ENCODE measurements at places on chromosomes 4 and X.

GRCh38 chrX:25015486-25016360, at the start of gene ARX:
ARX (minus strand) TSS chrX:25015965; CDS start chrX:25015737, 228 bp downstream.
- DNase-seq = peak; percentile 6

DNA sequence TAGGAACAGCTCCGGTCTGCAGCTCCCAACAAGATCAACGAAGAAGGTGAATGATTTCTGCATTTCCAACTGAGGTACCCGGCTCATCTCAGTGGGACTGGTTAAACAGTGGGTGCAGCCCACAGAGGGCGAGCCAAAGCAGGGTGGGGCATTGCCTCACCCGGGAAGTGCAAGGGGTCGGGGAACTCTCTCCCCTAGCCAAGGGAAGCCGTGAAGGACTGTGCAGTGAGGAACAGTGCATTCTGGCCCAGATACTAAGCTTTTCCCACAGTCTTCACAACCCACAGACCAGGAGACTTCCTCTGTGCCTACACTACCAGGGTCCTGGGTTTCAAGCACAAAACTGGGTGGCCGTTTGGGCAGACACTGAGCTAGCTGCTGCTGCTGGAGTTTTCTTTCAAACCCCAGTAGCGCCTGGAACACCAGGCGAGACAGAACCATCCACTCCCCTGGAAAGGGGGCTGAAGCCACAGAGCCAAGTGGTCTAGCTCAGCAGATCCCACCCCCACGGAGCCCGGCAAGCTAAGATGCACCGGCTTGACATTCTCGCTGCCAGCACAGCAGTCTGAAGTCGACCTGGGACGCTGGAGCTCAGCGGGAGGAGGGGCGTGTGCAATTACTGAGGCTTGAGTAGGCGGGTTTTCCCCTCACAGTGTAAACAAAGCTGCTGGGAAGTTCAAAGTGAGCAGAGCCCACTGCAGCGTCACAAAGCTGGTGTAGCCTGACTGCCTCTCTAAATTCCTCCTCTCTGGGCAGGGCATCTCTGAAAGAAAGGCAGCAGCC, 84.6 kb downstream of the THOC2 start:
- DNase-seq = peak; percentile 6

DNA sequence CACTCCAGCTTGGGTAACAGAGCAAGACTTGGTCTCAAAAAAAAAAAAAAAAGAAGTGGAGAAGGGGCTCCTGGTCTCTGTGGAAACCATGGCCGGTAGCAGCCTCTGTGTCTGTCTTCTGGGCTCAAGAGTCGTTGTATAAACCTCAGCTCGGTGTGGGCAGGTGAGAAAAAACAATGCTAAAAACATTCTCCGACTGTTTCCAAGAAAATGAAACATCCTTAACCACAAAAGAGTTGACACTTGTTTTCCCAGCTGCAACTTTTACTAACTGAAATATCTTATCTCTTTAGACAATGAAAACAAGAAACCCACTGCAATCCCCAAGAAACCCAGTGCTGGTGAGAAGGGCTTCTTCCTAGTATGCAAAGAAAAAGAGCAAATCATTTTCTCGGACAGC, 26.2 kb downstream of the CD99 start:
- no peak for DNase-seq

DNA sequence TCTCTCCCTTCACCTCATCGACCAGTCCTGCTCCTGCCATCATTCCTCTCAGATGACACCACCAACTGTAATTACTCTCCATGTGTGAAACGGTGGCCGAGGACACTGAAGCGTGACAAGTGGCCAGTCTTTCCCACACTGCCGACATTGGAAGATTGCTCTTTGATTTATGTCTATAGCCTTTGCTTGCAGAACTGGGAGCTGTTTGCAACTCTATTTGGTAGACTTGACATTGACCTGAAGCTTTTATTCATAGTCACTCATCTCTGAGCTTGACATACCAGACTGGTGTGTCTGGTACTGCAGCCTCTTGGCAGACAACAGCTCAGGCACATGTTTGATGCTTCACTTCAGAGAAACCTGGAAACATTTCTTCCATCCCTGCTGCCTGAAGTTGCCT, 121.8 kb upstream of the GALNT7 start:
- DNase-seq = no peak

DNA sequence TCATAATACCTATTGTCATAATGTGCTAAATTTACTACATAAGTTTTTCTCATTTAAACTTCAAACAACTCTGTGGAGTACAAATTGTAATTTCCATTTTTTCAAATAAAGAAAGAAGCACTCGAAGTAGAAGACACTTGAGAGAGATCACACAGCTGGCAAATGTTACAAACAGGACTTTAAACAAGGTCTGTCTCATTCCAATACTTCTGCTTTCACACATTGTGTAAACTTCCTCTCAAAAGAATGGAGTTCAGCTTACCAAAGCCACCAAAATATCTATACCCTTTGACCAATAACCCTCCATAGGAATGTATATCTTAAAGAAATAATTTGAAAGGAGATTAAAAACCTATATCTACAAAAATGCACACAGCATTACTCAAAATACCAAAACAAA, 88.3 kb downstream of the OPHN1 start:
- DNase-seq = no peak

DNA sequence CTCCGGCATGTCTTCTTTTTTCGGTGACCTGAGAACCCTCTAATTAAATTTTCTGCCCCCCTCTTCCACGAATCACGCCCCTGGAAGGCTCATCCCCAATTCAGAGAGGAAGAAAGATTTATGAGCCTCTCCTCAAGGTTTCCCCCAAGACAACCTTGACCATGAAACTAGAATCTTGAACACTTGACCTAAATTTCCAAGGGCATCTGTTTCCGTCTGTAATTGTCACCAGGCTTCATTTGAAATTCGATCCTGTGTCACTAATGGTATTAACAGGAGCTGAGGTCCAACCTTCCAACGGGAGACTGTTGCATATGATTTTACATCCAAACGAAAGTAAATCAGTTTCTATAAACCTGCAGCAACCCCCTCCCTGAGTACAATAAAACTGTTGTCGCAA, 139.9 kb upstream of the ZIC3 start:
- no peak for DNase-seq

DNA sequence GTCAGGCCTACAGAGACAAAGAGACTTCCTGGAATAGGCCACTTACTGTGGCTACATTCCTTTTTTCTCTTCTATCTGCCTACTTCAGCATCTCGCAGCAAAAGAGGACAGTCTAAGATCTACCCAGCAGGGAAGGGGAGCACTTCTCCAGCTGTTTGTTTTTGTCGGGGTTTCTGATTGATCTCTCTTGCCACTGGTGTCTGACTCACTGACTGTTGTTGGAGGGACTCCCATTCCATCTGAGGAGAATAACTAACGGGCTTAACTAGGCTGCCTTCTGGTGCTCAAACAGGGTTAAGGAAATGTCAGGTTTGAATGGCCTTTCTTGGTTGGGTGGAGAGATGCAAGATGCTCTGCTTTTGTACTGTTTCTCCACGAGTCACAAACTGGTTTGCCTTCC, 100.2 kb upstream of the TMEM164 start:
- DNase-seq = no peak

DNA sequence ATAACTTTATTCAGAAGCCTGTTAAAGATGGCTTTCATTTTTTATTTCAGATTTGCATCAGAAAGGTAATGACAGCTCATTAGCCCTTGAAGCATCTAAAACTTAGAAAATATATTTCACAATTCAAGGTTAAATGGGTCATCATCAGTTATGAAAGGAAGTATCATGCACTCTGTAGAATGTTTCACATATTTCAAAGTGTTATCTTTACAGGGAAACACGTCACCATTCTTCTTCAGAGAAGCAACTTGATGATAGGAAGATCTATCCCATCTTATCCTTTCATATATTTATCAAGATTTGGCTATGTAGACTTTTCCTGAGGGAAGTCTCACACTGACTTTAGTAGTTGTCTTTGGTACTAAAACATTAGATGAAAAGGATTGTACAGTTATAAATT, 277.8 kb downstream of the TENM3 start:
- no peak for DNase-seq

- DNase-seq = no peak
Measured at GRCh38 chrX:151543706-151544105, 19.8 kb upstream of the PASD1 start.

GRCh38 chr4:122083989-122084388, 68.1 kb upstream of the BLTP1 start:
- no peak for DNase-seq

DNA sequence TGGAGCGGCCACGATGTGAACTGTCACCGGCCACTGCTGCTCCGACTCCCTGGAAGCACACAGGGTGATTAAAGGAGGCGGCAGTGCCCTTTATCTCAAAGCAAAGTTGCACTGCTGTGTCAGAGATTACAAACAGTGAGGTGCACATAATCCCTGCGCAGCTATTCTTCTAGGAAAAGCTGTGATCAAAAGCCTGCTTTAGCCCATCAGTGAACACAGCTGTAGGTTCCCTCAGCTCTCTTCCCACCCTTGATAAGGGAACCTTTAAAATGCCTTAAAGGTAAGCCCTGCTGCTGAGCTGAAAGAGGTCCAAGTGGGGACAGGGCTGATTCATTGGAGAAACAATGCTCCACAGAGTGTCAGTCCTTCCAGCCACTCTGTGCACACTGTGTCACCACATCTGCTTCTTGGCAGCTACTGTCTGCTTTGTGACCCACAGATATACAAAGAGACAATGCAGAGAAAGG, 127.6 kb downstream of the EIF4E start:
- no peak for DNase-seq

- DNase-seq = no peak
Measured at GRCh38 chr4:75908555-75908954, 6.3 kb upstream of the PPEF2 start.

GRCh38 chr4:176052744-176053143, 12.9 kb upstream of the WDR17 start:
- no peak for DNase-seq

DNA sequence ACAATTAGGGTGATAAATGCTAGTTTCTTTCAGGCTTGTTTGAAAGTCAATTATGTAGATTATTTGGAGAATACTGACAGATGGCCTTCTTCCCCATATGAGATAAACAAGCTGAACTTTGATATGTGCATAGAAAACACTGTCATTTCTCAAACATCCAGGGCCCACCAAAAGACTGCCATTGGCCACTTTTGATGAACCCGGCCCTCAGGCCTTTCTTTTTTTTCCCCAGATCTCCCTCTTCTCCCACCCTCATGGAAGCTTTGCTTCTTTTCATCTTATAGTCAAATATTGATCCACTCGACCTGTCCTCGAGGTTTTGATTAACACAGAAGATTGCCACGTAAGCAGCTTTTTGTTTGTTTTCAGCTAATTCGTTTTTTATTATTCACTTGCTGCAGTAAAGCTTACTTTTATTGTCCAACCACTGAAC, 377.4 kb downstream of the SMARCA1 start:
- DNase-seq = no peak

GRCh38 chr4:147768113-147768512, 36.2 kb downstream of the ARHGAP10 start:
- peak; percentile 29 for DNase-seq

DNA sequence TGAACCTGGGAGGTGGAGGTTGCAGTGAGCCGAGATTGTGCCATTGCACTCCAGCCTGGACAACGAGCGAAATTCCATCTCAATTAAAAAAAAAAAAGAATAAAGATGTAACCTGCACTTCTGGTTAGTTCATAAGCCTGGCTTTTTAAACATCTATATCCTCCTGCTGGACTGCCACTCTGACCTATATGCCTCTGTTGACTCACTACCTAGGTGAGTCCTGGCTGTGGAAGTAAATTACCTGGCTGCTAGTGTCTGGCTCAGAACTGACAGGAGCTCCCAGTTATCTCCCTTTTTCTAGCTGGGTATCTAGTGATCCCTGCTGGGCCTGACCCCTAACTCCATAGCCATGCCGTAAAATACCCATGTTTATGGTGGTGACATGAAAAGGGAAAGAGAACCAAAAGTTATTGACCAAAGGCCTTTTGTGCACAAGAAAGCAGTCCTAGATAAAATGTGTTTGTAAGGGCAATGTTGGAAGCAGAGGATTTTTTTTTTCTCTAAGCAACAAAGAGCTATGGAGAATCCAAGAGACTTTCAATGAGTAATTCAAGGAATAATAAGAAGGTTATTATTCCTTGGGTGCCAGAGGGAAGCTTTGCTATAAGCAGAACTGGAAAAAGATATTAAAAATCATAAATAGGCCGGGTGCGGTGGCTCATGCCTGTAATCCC, 10.4 kb upstream of the G3BP2 start:
- DNase-seq = no peak

- DNase-seq = no peak
Measured at GRCh38 chr4:14650127-14650526, 352.2 kb upstream of the CPEB2 start.

- no peak for DNase-seq
Measured at GRCh38 chrX:107971636-107972035, 10.5 kb downstream of the TEX13B start.

GRCh38 chrX:118347131-118347530, 1.2 kb downstream of the WDR44 start:
- DNase-seq = no peak

- no peak for DNase-seq
Measured at GRCh38 chr4:142523111-142523510, 323.0 kb downstream of the INPP4B start.

DNA sequence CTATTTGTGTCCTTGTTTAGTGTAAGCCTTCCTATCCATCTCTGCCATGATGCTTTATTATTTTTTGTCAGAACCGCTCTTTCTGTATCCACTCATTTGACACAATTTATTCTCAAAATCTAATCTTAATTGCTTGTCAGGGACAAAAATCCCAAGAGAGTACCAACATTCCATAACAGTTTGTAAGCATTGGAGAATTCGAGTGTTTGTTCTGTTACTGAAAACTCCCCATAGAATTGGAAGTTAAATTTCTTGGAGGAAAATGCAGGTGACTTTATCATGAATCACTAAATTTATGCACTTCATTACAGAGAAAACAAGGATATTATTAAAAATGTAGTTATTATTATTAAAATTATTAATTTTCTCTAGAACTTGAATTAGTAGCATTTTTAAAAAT, 1986.1 kb downstream of the ARAP2 start:
- DNase-seq = no peak

DNA sequence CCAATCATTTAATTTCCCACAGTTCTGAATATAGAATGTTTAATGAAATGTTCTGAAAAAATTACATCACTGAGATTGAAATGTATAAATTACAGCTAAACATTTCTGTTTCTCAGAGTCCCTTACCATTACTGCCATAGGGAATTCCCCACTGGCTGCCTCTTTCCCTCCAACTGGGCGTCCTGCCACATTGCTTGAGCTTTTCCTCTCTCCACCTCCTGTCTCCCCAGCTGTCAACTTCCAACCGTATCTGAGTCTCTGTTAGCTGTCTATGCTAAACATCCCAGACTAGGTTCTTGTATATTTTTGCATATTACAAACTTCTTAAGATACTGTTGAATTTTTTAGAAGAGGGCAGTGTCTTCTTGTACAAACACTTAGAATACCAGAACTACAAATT, 407.3 kb upstream of the SLIT2 start:
- DNase-seq = no peak

GRCh38 chr4:93187892-93188291, 640.7 kb upstream of the ATOH1 start:
- DNase-seq = no peak

GRCh38 chr4:95603393-95603792, 54.6 kb upstream of the UNC5C start:
- DNase-seq = no peak
